ENCODE measurements at places on chromosomes 16 and 17.
A peak's percentile ranks its signal among the peaks of the same experiment; 100 is the strongest.

GRCh38 chr16:84641643-84642358 is 6.5 kb upstream of the KLHL36 start:
- DNase-seq = no peak

DNA sequence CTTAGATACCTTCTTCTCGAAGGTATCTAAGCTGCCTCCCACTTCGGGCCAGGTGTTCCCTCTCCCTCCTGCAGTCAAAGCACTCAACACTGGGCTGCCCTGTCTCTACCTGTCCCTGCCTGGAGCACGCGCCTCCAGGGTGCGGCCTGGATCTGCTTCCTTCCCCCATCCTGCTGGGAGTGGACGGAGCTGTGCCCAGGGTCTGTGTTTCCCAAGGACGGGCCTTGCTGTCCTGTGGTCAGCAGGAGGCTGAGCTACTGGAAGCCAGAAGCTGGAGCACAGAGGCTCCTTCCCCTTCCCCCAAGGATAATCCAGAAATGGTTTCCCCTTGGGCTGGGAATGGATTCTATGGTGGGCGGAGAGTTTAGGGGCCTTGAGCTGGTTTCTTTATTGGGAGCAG is 16.7 kb downstream of the LLGL2 start:
- DNase-seq = no peak

DNA sequence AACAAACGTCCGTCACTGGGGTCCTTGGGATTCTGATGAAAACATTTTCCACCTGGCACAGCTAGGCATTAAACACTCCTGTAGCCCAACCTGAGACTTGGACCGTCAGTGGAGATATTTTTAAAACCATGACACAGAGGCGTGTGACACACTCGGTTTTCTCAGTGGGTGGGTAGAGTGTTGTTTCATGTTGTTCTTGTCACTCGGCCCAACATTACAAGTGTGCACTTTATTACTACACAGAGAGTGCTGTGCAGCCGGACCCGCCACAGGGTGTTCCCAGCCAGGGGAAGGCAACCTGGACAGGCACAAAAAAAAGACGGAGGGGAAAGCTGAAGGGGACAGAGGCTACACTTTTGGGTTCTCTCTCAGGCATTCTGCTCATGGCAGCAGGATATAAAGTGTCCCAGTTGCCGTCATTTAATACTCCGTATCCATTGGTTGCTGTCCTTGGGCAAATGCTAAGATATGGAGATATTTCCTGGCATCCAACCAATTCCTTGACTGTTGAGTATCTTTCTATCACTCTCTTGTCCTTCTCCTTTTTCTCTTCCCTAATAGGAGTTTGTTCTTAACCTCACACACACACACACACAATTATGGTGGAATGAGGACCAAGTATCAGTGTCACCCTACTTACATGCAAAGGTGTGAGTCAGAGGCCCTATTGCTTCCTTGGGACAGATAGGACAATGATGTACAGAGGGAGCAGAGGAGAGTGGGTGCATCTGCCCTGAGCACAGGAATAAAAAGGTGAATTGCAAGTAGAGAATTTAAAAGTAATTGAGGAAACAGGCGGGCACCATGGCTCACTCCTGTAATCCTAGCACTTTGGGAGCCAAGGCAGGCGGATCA is 154.1 kb upstream of the SOX9 start:
- no peak for DNase-seq

- DNase-seq = no peak
Observed at GRCh38 chr17:82028966-82029365, 2.5 kb upstream of the RAC3 start.

DNA sequence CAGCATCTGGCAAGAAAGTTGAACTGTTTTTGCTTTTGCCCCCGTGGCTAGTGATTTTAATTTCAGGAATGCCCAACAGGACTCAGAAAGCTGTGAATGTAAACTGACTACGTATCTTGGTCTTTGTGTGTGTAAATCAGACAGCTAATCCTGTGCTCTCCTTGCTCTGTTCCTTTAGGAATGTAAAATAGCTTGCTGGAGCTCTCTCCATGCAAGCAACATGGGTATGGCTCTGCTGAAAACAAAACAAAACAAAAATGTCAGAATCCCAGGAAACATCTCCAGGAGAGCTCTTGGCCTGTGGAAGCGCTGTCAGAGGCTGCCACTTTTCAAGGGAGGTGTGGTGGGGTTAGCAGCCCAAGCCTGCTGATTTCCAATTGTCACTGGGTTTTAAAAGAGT is 161.8 kb upstream of the NOG start:
- DNase-seq = no peak

DNA sequence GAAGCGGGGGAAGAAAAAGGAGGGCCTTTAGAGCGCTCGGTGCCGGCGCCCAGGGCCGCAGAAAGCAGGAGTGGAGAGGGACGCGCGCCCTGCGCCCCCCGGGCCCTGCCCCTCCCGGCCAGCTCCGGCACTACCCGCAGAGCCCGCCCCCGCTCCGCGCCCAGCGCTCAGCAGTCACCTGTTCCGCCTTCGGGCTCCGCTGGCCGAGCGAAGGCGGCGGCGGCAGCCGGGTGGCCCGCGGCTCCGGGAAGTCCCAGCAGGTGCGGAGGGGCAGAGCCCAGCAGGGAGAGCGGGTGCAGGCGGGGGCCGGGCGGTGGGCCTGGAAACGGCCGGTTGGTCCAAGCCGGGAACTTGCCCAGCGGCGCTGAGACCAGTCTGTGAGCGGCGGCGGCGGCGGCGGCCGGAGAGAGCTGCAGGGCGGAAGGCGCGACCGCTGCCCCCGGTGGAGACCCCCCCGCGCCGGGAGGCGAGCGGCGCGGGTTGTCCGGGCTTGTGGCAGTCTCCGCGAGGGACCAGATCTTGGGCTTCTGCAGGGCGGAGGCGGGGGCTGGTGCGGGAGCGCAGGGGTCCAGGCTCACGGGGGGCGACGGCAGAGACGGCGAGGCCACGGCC is 2.2 kb downstream of the IRX3 start:
- no peak for DNase-seq

GRCh38 chr17:640436-640835 is 74.2 kb downstream of the VPS53 start:
- no peak for DNase-seq

- DNase-seq = no peak
Observed at GRCh38 chr17:79023180-79023705, 726 bp upstream of the C1QTNF1 start.

- DNase-seq = peak; percentile 52
Observed at GRCh38 chr17:77772461-77772897, 186.0 kb upstream of the TNRC6C start.

DNA sequence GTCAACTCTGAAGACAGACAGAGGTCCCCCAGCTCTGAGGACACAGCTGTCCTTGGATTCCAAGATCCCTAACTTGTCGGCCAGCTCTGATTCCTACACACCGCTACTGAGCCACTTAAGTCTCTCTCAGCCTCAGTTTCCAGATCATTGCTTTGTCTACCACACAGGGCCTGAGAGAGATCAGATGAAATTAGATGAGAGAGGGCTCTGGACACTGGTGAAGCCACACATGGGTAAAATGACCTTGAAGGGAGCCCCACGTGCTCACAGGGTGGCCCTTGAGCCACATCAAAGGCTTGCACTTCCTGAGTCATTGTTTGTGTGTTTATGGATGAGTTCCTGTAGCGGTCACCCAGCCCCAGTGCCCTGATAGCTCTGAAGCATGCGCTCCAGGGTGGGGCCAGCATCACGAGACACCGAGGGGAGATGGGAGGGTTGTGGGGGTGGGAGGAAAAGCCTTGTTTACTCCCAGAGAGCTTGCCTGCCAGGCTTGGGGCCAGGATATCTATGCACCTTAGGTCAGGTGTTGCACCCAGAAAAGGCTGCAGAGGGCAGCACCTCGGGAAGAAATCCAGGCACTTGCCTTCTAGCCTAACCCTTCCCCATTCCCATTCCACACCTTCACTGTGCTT is 32.7 kb upstream of the SLC6A2 start:
- DNase-seq = no peak

- DNase-seq = no peak
Observed at GRCh38 chr16:85363881-85364280, 249.2 kb upstream of the GSE1 start.

GRCh38 chr17:16417896-16418684 is 2.7 kb downstream of the TRPV2 start:
- DNase-seq = no peak

DNA sequence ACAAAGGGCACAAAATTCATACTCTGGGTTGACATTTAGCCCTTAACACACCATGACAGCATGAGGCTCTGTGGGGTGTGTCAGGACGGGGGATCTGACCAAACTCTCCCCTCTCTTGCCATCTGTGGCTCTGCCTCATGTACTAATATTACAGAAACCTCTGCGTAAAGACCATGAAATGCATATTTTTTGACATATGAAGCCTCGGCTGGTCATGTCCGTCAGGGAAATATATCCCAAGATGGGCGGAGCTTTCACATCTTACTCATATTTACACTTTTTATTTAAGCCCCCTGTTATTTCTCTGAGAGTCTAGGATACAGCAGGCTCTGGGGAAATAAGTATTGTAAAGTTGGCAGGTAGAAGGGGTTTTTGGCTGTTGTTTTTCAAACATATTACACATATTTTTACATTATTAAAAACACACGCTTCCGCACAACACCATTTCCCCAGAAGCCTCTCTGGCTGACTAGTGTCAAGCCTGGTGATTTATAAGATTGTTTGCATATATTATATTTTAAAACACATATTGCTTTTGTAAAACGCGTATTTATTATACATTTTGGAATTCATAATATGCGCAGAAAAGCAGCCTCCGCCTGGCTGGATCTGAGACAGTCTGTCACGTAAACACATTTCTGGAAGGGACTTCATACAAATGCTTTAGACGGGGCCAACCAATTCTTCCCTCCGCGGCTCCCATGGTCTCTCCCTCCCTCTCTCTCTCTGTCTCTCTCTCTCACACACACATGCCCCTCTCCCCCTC is 237.7 kb upstream of the ZFHX3 start:
- no peak for DNase-seq

- DNase-seq = no peak
Observed at GRCh38 chr16:73711406-73712080, 585.1 kb upstream of the PSMD7 start.

DNA sequence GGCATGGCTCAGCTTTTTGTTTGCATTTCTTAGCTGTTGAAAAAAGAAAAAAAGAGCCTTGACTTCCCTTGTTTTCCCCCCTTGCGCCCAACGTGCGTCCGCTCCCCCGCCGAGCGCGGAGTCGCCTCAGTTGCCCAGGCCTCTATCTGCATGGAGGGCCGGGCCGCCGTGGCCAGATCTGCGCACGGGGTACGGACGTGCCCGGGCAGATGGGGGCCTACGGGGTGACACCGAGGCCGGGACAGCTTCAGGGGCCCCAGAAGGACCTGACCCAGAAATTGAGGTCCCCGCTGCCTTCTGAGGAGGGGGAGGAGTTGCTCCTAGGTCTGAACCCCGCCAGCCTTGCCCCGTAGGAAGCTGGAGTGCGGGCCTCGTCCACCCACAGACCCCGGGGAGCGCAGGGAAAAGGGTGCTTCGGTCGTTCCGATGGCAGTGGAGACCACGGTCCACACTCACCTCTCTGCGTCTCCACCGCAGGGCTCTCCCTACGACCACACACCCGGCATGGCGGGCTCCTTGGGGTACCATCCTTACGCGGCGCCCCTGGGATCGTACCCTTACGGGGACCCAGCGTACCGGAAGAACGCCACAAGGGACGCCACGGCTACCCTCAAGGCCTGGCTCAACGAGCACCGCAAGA is 1.5 kb downstream of the IRX5 start:
- no peak for DNase-seq

- DNase-seq = no peak
Observed at GRCh38 chr17:16398270-16399267, 16.8 kb upstream of the TRPV2 start.

DNA sequence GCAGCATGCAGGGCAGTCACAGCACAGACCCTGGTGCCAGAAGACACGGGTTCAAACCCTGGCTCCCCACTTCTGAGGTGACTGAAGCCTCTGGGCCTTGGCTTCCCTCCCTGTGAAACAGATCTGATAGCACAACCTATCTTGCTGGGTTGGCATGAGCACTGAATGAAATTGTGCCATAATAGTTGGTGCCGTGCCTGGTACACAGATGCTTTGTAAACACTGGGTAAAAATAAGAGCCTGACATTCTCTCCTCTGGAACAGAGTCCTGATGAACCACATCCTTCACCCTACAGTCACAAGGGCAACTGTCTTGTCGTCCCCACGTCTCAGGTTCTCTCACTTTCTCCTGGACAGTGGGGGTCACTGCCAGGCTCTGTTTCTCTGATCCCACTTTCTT is 35.7 kb downstream of the NOS2 start:
- no peak for DNase-seq

- DNase-seq = no peak
Observed at GRCh38 chr17:1146561-1147265, 33.1 kb downstream of the ABR start.

DNA sequence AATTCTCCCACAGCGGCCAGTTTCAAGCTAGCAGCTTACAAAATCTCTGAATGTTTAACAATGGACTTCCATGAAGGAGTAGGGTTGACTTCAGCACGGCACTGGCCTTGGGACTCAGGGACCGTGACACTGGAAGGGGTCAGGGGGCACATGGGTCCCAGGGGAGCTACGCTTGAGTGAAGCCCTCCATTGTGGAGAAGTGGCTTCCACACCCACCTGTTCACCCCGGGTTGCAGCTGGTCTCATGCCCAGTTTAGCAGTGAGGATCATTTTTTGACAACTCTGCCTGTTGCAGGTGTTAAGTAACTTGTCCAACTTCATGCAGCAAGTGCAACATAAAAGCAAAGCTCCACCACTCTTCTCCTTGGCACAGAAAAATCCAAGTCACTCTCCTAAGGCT is 510.2 kb downstream of the CDH13 start:
- DNase-seq = no peak

DNA sequence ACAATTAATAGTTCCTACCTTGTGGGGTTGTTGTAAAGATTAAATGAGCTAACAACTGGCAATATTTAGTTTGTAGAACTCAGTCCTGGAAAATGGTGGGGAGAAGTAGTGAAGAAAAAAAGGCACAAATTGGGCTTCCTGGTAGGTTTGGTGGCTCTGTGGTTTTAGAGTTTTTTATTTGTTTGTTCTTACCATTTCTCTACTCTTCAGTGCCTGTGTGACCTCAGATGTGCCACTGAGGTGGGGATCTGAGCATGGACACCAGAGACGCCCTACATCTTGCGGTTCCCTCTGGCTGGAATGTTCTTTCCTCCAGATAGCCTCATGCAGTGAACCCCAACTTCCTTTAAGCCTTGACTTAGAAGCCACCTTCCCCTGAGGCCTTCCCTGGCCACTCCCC is 7.7 kb downstream of the ZBTB4 start:
- no peak for DNase-seq

GRCh38 chr17:73340093-73340596 is 28.3 kb upstream of the CDC42EP4 start:
- peak; percentile 56 for DNase-seq

DNA sequence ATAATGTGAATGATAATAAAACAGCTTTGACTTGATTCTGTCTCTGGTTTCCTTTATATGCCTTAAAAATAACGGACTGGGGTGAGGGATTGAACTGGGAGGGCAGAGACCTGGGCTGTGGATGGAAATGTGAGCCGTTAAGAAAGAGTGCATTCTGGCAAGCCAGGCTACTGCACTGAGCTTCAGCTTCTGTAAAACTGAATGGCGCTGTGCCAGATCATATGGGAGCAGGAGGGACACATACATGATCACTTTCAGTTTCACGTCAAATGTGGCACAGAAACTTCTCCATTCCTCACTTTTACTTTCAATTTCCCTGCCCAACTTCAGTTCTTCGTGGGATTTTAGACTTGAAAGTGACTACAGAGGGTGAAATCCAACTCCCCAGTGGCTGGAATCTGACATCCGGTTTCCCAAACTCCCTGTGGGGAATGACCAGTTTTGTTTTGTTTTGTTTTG is 1.1 kb downstream of the MT2A start:
- DNase-seq = peak; percentile 95

Measured in HL-60 (cell line).